CD4-positive, alpha-beta T cell treated with Interleukin-15 for 4 hours (primary cell): ENCODE measurements at places on chromosomes 3 and 15.
A peak's percentile ranks its signal among the peaks of the same experiment; 100 is the strongest.

DNA sequence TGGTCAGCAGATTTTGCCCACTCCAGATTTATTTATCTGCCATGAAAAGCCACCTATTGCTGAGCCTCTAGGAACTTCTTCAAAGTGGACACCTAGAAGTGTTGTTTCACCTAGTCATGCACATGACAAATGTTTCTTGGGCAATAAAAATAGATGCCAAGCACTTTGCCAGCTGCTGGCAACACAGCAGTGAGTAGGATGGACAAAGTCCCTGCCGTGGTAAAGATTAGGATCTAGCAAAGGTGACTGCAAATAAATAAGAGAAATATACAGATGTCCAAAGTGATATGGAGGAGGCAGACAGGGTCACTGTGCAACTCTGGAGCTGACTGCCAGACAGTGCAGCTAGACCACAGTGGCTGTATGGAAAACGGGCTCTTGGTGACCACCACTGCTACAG lies 137.9 kb downstream of the SUCLG2 start:
- no peak for DNase-seq

GRCh38 chr15:50883903-50884302 lies 24.6 kb upstream of the AP4E1 start:
- peak; percentile 14 for DNase-seq

GRCh38 chr3:164018500-164018899 lies 1059.8 kb downstream of the SI start:
- no peak for DNase-seq

GRCh38 chr15:44519537-44519936 lies 17.4 kb upstream of the EIF3J start:
- no peak for DNase-seq

DNA sequence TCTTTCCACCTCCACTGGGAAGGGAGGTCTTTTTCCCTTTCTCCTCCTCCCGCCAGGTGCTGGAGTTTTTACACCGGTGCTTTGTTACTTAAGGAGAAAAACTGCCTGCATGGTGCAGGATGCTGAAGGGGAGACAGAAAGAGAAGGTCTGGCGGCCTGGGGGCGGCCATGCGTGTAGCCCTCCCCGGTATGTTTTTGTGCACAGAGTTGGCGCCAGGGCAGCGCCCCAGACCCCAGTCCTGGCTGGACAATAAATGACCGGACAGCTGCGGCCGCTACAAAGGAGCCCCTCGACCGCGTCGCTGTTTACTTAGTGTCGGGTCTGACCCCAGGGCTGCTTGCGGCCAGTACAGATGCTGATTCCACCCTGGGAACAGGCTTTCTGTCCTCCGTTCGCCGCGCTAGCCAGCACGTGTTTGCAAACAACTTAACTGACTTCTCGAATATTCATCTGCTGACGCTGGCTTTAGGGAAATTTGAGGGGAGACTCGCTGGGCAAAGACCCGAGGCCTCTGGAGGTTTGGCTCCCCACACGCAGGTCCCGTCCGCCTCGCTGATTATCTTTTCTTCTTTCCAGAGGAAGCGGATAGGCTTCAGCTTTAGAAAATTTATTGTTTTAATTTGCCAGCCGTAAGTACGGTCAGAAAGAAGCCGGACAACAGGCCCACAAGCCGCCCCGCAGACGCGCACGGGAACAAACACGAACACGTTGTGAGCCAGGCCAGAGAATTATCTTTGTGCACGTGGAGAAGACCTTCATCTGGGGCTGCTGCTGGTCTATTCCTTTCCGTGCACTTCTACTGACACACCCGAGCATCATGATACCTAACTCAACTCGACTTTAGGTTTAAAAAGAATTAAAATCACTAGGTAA lies 46.9 kb downstream of the ZIC4 start:
- DNase-seq: no peak

- no peak for DNase-seq
Observed at GRCh38 chr3:194977356-194977755, 291.7 kb downstream of the FAM43A start.

DNA sequence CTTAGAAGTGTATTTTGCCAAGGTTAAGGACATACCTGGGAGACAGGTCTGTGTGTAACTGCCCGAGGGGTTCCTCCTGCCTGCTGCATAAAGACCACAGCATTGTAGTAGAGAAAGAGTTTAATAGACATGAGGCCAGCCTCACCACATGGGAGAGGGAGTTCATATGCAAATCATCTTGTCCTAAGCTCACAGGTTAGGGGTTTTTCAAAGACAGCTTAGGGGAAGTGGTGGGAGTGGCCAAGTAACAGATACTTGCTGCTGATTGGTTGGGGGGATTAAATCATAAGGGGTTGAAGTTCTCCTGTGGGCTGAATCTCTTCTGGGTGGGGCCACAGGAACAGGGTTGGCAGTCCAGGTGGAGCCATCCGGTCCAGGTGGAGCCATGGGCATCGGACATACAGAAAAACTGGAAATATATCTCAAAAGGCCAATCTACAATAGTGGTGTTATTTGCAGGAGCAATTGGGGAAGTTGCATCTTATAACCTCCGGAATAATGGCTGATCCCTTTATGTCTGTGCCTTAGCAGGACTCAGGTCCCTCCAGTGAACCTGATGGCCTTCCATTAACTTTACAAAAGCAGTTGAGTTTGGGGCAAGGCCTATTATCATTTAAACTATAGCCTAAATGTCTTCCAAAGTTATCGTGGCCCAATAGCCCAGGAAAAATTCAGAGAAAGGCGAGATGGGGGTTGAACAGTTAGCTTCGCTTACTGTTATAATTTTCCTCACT lies 86.0 kb upstream of the MFGE8 start:
- no peak for DNase-seq

DNA sequence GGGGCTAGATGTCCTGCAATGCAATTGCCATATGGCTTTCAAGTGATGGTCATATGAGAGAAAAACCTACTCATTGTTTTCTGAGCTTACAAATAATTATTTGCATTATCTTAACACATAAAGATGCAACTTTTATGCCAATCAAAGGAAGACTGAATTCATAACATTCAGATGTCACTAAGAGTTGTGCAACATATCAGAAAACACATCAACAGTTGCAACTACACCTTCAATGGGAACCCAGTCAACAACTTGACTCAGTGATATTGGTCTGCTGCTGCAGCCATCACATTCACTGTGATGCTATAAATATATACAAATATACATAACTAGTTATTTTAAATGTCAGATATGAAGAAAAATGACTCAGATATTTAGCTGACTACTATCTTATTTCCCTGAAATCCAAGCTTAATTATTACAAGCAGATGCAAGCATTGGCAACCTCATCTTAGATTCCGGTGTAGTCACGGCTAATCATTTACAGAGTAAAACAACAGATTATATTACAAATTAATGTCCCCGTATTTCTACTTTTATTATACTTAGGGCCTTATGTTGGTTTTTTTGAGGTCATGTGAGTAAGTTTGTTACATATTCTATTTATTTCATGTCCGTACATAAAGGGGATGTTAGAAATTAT lies 23.7 kb downstream of the CNTN3 start:
- DNase-seq: no peak

GRCh38 chr15:53665930-53666329 lies 93.5 kb downstream of the WDR72 start:
- no peak for DNase-seq

GRCh38 chr3:190205739-190206138 lies 85.0 kb upstream of the P3H2 start:
- DNase-seq: no peak
